ENCODE measurements at places on chromosomes 5 and 9. TPM values are rescaled to one million over a fixed set of nuclear protein-coding genes. Genes with fewer than 3 reads are reported as not detected.

TAF1L gene
- under 0.01 TPM for total RNA-seq

IL4 gene
- not detected for total RNA-seq

KIF12 gene
- not detected for total RNA-seq

RUSC2 gene
- 12.7 TPM for total RNA-seq

RALGPS1 gene
- 1.7 TPM for total RNA-seq
